ENCODE measurements at places on chromosomes 6 and 20.

GRCh38 chr6:1662534-1662933 lies 52.8 kb downstream of the FOXC1 start:
- DNase-seq, result no peak

GRCh38 chr6:75824160-75824559 lies 75.1 kb downstream of the MYO6 start:
- DNase-seq, result no peak

- no peak for DNase-seq
These were observed 93.5 kb upstream of the CCDC28A start for GRCh38 chr6:138680085-138680484.

GRCh38 chr6:148497257-148497656 lies 154.6 kb downstream of the SASH1 start:
- DNase-seq, result no peak

- DNase-seq, result no peak
These were observed 33.3 kb downstream of the EPB41L2 start for GRCh38 chr6:131029626-131030297.

GRCh38 chr6:90645634-90646033 lies 58.8 kb upstream of the MAP3K7 start:
- DNase-seq, result no peak

- DNase-seq, result no peak
These were observed 101.1 kb downstream of the SMLR1 start for GRCh38 chr6:130928158-130928912.

GRCh38 chr6:45105170-45105820 lies 222.8 kb upstream of the RUNX2 start:
- no peak for DNase-seq

DNA sequence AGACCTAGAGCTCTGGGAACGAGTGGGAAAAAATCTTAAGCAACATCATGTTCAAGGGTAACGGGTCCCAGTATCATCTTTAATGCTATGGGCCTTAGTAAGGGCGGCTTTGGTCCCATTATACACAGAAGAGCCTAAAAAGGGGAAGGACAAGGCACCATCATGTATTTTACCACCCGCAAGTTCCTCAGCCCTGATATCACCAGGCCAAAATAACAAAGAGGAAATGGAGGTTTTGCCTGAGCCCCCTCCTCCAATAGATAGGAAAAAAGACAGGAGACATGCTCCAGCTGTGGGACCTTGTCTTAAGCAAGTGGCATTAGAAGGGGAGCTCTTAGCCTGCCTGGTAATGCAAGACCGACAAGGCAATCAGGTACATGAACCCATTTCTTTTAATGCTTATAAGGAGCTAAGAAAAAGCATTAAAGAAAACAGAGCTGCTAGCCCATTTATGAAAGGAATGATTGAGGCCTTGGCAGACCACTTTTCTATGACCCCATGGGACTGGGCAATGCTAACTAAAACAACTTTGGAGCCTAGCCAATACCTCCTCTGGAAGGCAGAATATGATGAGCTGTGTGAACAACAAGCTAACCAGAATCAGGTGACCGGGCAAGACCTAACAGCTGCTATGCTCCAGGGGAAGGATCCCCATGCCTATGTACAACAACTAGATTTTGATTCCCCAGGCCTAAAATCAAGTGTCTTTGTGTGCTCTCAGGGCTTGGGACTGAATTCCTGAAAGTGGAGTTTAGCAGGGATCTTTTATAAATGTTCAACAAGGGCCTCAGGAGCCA lies 23.2 kb downstream of the HLA-DPA1 start:
- DNase-seq, result no peak

- no peak for DNase-seq
These were observed 161.6 kb upstream of the MARCKS start for GRCh38 chr6:113695516-113695915.

GRCh38 chr20:56001106-56001785 lies 4.1 kb downstream of the CBLN4 start:
- DNase-seq, result no peak

- DNase-seq, result no peak
These were observed 9.7 kb downstream of the ASF1A start for GRCh38 chr6:118903691-118904090.

DNA sequence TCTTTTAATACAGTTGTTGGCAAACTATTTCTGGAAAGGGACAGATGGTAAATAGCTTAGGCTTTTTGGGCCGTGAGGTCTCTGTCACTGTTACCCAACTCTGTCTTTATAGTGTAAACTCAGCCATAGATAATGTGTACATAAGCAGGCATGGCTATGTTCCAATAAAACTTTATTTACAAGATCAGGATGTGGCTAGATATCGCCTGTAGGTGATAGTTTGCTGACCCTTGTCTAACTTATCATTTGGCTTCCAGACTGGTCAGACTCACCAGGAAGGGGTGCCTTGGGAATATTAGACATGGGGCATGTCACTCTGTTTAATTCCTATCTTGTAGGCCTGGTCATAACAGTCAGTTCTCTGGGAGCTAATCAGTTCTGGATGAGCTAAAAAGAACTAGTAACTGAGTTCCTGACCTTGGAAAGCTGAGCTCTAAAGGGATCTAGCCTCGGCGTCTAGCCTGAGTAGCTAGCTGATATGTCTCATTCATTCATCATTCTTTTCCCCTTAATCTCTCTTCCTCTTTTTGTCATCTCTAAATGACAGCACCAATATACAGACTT lies 163.6 kb downstream of the SLC16A10 start:
- no peak for DNase-seq

DNA sequence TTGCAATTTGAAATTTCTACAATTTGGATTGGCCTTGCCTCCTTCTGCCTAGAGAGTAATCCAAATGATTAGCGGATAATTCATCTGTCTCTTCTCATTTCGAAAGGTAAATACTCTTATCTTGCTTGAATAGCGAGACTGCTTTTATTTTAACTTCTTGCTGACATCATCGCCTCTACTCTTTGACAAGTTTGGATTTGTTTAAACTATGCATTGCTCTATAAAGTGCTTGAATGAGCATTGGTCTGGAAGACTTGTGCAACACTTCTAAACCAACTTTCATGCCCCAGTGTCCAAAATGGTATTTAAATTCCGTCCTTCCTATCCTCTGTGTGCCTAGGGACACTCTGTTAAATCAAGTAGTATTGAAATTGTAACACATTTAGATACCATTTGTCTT lies 384.1 kb upstream of the SLC35B3 start:
- DNase-seq, result no peak

DNA sequence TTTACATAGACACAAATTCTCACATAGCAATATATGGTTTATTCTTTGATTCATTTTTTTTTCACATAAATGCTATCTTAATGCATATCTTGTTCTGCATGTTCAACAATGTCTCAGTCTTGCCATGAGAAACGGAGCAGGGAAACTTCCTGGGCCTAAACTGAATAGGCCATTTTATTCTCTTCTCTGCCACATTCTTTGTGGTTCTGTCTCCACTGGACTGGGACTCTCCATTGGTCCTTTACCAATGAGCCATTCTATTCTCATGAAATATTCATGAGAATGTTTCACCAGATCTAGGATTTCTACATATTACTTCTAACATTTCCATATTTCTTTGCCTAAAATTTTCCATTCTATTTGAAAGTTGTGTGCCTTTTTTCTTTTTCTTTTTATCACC lies 42.8 kb downstream of the LAMA2 start:
- DNase-seq, result no peak

- no peak for DNase-seq
These were observed 50.3 kb upstream of the SLC22A16 start for GRCh38 chr6:110526726-110527125.

DNA sequence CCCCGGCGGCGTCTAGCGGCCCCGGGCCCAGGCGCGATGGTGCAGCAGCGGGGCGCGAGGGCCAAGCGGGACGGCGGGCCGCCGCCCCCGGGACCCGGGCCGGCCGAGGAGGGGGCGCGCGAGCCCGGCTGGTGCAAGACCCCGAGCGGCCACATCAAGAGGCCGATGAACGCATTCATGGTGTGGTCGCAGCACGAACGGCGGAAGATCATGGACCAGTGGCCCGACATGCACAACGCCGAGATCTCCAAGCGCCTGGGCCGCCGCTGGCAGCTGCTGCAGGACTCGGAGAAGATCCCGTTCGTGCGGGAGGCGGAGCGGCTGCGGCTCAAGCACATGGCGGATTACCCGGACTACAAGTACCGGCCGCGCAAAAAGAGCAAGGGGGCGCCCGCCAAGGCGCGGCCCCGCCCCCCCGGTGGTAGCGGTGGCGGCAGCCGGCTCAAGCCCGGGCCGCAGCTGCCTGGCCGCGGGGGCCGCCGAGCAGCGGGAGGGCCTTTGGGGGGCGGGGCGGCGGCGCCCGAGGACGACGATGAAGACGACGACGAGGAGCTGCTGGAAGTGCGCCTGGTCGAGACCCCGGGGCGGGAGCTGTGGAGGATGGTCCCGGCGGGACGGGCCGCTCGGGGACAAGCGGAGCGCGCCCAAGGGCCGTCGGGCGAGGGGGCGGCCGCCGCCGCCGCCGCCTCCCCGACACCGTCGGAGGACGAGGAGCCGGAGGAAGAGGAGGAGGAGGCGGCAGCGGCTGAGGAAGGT lies 715 bp downstream of the SOX12 start:
- no peak for DNase-seq

GRCh38 chr6:91155129-91155785 lies 568.4 kb upstream of the MAP3K7 start:
- DNase-seq, result no peak

Data from stimulated activated CD4-positive, alpha-beta T cell treated with anti-CD3 and anti-CD28 coated beads, Interleukin-2, amount 100 ng/mL, for 4 hours (primary cell).